CD4-positive, alpha-beta T cell treated with Interleukin-17A for 1 hour (primary cell): ENCODE measurements at places on chromosomes 3 and 15.

- no peak for DNase-seq
Observed at GRCh38 chr3:171825222-171825828, 15.0 kb upstream of the PLD1 start.

DNA sequence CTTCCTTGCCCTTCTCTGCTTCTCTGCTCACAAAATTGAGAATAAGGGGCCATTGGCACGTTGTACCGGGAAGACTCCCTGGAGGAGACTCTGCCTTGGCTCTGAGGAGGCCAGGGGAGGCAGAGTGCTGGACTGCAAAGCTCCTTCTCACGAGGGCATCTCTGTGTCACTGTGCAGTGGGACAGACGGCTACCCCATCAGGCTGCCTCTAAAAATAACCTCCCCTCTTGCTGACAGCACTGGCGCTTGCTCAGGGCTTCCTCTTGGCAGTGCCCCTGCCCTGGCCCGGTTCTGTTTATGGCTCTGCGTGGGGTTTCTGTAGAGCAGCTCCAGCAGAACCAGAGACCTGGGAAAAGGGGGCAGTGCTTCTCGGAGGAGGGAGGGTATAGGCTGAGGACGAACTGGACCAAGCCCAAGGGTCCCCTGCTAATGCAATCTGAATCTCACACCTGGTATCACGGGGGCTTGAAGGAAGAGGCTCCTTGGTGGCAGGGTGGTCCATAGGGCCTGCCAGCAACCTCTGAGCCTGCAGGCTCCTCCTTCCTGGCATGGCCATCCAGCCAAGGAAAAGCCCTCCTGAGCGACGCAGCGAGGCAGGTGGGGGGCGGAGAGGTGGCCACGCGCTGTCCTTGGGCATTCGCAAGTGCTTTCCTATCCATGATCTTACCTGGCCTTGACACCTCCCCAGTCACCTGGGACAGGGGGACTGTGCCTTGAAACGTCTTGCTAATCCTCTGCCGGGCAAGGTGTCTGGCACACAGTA is 63.3 kb upstream of the TLE3 start:
- no peak for DNase-seq

GRCh38 chr3:152760591-152760990 is 74.3 kb upstream of the P2RY1 start:
- no peak for DNase-seq

GRCh38 chr3:98897701-98898100 is 3.8 kb downstream of the DCBLD2 start:
- no peak for DNase-seq

DNA sequence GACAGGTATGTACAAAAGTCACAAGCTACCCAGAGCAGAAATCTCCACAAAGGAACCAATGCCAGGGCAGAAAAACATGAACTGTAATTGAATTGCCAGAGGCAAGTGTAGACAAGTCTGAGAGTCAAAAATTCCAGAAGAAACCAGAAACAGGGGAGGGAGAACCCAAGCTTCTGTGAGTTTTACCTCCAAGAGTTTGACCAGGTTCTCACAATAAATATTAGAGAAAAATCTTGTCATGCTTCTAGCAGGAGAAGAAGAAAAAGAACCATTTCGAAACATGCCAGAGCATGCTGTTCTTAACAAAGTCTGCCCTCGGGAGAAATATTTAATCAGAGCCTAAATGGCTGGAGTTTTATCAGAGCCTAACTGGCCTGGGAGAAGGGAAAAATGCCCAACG is 32.5 kb upstream of the AP3B2 start:
- no peak for DNase-seq

GRCh38 chr15:56532721-56533460 is 68.0 kb upstream of the MNS1 start:
- no peak for DNase-seq

DNA sequence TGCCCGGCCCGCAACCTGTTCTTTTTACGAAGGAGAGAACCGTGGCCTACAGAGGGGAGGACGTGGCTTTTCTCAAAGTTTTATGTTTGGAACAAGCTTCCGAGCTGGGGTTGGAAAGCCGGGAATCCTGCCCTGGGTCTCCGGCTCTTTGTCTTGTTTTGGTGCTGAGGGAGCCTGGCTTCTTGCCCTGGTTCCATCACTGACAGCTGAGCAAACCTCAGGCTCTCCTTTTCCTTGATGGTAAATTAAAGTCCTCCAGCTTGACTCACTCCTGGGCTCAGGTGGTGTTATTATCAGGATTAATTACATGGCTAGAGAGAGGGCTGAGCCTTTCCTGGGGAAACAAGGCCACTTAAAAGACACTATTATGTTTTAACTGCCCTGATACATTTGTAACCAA is 289.5 kb upstream of the RGMA start:
- DNase-seq: no peak

GRCh38 chr15:50773389-50773788 is 7.9 kb upstream of the SPPL2A start:
- DNase-seq: no peak

GRCh38 chr3:107634099-107634489 is 111.3 kb downstream of the BBX start:
- DNase-seq: no peak

GRCh38 chr15:101198800-101199199 is 53.0 kb downstream of the CHSY1 start:
- DNase-seq: no peak

GRCh38 chr3:39401983-39402382 is 4.5 kb upstream of the RPSA start:
- DNase-seq: no peak

- DNase-seq: no peak
Observed at GRCh38 chr3:188316723-188317070, 162.7 kb downstream of the LPP start.

- no peak for DNase-seq
Observed at GRCh38 chr3:162193148-162194095, 696.8 kb downstream of the OTOL1 start.

DNA sequence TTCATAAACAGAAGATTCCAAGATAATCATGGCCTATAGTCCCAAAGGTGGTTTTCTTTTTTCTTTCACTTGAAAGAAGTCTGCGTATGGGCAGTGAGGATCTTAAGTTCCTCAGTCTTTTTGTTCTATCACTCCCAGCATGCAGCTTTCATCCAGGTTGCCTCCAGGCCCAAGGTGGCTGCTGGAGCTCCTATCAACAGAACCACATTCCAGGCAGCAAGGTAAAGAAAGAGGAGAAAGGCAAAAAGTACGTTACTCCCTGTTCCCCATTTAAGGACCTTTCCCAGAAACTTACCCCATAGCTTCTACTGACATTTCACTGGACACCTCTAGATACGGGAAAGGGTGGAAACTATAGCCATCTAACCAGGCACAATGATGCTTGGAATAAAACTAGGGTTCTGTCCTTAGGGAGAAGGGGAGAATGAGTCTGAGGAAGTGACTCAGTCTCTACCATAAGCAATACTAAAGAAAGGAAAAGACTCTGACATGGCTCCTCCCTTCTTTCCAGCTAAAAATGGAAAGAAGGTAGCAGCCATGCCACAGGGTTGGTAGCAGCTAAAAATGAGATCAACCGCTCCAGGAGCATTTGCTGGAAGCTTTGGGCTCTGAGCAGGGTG is 313.9 kb upstream of the NR2E3 start:
- no peak for DNase-seq

GRCh38 chr3:194161131-194162045 is 25.4 kb downstream of the HES1 start:
- DNase-seq: no peak

DNA sequence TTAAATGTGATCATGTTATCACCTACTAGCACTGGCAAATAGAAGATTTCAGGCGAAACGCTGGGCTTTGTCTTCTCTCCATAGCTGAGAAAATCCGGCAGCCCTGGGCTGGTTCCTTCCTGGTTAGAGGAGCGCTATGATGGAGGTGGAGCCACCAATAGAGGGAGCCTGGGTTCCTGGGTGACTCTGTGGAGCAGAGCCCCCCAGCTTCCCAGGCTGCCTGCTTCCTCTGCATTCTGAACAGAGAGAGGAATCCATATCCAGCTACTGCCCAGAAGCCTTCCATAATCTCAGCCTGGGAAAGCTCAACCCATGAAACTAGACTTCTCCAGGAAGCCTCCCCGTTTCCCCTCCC is 32.6 kb upstream of the IQSEC1 start:
- DNase-seq: no peak

- DNase-seq: no peak
Observed at GRCh38 chr3:67334588-67334987, 319.8 kb downstream of the SUCLG2 start.

- no peak for DNase-seq
Observed at GRCh38 chr3:46850468-46850779, 12.8 kb downstream of the MYL3 start.

- DNase-seq: no peak
Observed at GRCh38 chr15:90248789-90249202, 560 bp upstream of the TTLL13 start.

DNA sequence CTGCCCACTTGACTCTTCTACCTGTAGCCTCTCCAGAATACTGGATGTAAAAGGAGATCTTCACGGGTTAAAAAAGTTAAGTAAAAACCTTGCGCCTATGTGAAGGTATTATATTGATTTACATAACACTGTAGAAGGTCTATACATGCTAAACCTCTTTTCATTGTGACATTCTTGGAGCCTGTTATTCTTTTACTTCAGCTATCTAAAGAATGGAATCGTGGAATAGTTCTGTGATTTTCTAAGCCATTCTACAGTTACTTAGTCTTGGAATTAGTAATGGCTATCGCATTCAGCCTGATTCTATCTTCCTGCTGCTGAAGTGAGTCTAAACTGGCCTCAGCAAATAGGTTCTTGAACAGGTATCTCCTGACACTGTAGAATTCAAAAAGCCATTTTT is 430.0 kb upstream of the DPH6 start:
- DNase-seq: no peak

DNA sequence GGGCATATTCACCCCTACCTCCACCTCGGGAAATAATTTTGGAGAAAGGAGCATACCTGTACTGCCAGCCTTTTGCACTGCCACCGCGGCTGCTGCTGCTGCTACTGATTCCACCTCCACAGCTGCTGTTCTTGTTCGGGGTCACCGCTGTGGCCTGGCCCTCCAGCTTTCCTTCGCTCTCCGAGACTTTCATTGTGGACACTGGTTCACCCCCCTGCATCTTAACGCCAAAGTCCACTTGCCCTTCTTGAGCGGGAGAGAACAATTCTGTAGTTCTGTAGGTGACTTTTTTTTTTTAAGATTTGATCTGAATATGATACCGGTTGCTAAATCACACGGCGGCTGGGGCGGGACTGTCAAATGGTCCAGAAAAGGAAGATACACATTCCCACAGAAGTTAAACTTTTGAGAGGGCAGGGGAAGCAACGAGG is 701 bp downstream of the OSBPL11 start:
- no peak for DNase-seq

DNA sequence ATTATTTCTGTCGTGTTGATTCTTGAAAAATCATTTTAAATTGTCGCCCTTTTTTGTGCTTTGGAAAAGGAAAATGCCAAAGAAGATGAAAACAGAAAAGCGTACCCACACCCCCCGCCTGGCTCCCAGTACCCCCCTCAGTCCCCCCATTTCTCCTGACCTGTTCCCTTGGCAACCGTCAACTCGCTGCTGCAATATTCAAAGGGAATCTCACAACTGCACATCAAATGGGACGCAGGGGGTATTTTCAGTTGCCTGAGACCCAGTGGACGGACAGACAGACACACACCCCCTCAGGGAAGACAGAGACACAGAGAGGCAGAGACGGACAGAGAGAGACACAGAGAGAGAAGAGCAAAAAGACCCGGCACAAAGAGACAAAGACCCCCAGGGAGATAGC is 83.5 kb upstream of the PRR20G start:
- DNase-seq: no peak

- DNase-seq: no peak
Observed at GRCh38 chr3:111227216-111227615, 155.6 kb downstream of the NECTIN3 start.

DNA sequence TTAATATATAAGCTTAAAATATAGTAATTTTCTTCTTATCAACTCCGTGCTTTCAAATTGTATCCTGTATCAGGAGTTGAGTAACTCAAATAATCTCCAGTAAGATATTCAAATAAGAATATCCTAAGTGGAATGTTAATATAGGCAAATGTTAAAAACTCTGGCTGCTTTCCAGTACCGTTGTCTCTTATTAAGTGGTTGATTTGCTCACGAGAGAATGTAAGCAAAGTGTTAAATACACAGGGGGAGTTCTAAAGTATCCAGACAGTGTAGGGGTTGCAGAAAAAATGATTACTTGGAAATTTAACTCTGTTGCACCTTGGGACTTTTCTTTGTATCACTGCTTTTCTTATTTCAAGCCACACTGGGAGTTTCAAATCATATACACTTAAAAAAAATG is 478.9 kb upstream of the TBL1XR1 start:
- DNase-seq: no peak

GRCh38 chr3:107347751-107348150 is 29.5 kb upstream of the CCDC54 start:
- no peak for DNase-seq

DNA sequence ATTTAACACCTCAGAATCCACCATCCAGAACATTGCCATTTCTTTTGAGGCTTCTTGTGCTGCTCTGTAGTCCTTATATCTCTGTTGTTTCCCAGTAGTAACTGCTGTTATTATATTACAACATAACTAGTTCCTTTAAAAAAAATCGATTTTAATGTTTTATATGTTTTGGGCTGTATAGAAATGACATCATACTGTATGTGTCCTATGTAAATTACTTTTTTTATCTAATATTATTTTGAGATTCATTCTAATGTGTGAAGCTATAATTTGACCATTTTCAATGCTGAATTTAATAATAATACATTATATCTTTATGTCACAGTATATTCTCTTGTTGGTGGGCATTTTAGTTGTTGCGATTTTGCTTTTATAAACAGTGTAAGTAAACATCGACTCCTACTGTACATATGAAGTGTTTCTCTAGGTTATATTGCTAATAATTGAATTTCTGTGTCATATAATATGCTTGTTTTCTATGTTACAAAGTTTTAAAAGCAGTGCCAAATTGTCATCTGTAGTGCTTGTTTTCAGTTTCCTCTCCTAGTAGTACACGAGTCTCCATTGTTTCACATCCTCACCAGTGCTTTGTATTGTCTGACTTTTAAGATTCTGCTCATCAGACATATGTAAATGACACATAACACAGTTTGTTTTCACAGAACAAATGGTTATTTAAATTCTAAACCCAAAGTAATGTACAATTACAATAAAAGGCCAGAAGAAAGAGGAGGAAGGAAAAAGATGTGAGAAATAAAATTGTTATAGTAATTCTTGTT is 172.0 kb upstream of the LRRFIP2 start:
- DNase-seq: no peak

DNA sequence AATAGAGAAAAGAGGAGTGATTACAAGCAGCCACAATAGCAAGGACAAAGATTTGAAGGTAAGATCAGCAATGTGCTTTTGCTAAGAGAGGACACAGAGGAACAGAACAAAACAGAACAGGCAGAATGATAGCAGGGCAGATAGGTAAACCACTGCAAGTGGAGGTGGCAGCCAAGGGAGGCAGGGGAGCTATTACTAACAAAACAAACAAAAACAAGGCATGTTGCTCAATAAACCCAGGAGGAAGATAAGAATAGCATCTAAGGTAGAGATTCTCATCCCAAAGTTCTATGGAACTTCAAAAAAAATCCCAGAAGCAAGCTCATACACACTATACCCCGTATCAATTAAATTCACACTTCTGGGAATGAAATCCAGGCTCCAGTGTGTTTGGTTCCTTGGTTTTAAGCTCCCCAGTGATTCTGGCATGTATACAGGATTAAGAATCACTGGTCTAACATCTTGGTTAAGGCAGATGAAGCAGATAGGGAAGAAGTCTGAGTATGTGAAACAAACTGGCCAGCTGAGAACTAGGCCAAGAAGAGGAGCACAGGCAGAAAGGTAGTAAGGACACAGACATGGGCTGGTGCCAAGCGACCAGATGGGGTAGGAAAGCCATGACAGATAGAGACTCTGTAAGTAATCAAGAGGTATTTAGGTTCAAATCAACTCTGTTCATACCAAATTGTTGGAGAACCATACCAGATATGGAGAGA is 189.2 kb downstream of the DTWD1 start:
- no peak for DNase-seq
